ENCODE measurements at places on chromosomes 5 and 9.

DNA sequence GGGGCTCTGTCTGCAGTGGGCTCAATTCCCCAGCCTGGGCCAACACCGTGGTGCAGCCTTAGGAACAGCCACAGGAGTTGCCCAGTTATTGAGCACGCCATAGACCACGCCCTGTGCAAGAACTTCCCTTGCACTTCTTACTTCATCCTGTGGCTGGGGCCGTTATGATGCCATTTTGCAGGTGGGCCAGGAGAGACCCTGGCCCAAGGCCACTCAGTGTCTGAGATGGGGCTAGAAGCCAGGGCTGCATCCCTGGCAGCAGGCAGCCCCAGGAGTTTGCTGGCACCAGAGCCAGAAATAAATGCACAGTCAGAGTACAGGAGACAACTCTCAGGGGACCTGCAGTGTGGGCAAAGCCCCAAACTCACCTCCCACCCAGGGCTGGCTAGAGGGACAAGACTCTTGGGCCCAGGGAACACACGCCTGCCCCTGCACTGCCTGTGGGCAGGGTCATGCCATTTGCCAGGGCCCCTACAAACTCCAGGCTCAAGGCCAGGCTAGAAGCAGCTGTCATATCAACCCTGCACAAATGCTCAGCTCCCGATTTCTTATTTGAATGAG, 6.7 kb downstream of the CORO2A start:
- no peak for DNase-seq

- no peak for DNase-seq
These were observed 168.1 kb upstream of the RASEF start for GRCh38 chr9:83231039-83231438.

DNA sequence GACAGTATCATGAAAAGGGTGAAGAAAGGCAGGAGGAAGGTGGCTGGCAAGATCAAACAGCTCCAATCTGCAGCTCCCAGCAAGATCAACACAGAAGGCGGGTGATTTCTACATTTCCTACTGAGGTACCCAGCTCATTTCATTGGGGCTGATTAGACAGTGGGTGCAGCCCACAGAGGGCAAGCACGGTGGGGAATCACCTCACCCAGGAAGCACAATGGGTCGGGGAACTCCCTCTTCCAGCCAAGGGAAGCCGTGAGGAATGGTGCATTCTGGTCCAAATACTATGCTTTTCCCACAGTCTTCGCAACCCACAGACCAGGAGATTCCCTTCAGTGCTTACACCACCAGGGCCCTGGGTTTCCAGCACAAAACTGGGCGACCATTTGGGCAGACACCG, 66.8 kb downstream of the CAMSAP1 start:
- no peak for DNase-seq

- no peak for DNase-seq
These were observed 155.6 kb downstream of the ARHGAP26 start for GRCh38 chr5:142925795-142926194.

GRCh38 chr5:133261993-133262392, 210.2 kb downstream of the HSPA4 start:
- no peak for DNase-seq

- no peak for DNase-seq
These were observed 223.0 kb upstream of the GRIA1 start for GRCh38 chr5:153267506-153267905.

DNA sequence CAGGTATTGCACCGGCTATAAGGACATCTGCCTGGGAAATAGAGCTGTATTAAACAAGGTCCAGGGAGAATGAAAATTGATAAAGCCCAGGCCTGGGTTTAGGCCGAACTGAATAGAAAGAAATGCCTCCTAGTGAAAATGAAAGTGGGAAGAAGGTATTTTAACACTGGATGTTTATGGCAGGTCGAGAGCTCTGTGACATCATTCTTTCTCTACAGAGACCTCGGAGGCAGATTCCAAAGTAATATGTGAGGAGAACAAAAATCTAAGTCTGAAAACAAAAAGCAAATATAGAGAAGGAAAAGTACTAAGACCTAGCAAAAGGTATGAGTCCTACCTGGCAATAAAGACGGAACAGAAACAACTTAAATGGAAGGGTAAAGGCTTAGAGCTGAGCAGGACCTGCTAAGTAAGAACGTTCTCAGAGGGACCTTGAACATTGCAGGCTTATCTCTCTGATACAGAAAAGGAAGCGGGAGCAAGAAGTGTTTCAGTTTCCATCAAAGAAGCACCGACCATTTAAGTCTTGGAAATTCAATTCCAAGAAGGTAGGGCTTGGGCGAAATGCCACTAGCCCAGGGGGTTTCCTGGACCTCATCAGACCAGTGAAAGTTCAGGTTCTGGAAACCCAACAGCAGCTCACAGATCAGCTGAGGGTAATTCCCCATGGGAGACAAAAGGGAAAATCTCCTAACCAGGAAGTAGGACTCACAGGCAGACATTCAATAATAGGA, 80.0 kb downstream of the SUSD1 start:
- DNase-seq: no peak

DNA sequence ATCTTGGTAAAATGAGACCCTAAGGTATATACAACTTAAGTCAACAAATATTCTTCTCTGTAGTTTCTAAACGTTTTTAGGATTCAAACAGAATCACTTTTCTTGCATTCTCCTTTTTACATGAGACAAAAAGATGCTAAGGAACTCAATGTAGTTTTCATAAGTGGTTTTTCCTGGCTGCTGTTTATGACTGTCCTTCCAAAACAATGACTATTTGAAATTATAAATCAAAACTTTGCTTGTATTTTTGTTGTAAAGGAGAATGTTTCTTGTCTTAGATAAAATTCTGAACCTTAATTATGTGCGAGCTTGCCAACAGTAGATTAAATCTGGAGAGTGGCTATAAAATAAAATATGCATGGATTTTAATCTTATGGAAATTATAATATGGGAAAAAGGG, 53.8 kb downstream of the GRIN3A start:
- DNase-seq: no peak

DNA sequence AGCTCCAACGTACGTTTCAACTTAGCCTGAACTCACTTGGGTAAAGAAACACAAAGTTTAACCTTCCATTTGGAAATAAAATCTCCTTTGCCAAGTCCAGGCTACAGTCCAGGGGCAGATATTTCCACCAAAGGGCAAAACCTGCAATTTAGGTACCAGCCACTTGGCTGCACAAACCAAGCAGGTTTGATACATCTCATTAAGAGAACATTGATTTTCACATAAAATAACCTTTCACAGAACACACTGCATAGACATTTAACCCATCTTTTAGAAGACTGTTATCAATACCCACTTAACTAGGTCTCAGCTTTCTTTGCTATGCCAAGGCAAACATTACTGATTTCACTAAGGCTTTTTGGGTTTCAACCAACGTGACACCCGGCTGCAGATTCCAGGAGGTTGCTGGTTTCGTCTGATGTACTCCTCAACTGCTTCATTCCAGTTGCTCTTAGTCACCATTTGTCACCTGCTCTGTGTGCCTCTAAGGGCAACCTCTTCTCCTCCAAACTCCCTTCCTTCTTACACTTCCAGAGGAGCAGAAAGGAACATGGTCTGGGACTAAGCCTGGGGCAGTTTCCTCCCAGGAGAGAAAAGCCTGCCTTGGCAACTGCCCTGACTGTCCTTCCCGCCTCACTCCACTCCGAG, 67.1 kb downstream of the EPB41L4B start:
- no peak for DNase-seq

DNA sequence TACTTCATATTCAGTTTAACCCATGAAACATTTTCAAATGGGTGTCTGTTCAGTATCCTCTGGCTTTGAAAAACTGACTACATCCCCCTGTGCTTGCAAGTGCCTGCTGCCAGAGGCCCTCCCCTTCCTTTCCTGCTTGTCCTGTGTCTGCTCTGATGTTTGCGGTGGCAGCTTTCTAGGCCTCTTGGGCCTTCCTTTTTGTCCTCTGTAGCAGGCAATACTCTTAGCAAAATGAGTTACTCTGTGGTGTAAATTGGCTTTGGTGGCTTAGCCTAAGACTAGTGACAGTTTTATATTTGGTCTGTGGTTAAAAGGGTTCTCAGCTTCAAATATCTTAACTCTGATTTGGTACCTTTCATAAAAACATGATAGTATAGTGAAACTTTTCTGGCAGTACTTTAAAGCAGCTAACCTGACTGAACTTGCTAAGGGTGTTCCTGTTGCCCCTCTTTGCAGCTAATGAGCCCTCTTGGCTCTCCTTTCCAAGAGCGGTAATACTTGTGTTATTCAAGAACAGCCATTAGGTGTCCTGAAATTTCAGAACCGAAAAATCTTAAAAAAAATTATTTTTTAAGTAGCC, 76.6 kb downstream of the GOLM1 start:
- DNase-seq: no peak

GRCh38 chr9:71878327-71879274, 32.4 kb downstream of the ABHD17B start:
- no peak for DNase-seq

GRCh38 chr9:14515049-14515448, 178.2 kb downstream of the ZDHHC21 start:
- DNase-seq: no peak

- DNase-seq: no peak
These were observed 50.6 kb downstream of the MARCHF11 start for GRCh38 chr5:16128944-16129343.

- DNase-seq: no peak
These were observed 235.9 kb upstream of the TRPM3 start for GRCh38 chr9:71357346-71357745.

DNA sequence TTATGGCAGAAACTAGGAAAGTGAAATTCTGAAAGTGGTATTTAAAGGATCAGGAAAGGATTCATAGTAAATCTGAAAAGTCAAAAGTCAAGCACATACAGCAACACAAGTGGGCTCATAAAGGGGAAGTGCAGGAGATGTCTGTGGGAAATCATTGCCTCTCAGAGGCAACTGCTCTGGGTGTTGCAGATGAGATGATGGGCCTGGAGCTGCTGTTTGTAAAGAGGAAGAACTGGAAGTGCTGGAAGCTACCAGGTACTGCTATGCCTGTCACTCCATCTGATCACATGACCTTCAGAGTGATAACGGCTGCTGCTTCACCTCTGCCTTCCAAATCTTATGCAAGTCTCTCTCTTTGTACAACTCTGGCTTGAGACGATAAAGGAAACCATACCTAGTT, 55.9 kb downstream of the ADRB2 start:
- DNase-seq: no peak

Measured in stimulated activated CD4-positive, alpha-beta T cell treated with anti-CD3 and anti-CD28 coated beads, TNF-alpha, amount 100 ng/mL, for 4 hours (primary cell).